ENCODE measurements at places on chromosomes 1 and 21.
A peak's percentile ranks its signal among the peaks of the same experiment; 100 is the strongest.

DNA sequence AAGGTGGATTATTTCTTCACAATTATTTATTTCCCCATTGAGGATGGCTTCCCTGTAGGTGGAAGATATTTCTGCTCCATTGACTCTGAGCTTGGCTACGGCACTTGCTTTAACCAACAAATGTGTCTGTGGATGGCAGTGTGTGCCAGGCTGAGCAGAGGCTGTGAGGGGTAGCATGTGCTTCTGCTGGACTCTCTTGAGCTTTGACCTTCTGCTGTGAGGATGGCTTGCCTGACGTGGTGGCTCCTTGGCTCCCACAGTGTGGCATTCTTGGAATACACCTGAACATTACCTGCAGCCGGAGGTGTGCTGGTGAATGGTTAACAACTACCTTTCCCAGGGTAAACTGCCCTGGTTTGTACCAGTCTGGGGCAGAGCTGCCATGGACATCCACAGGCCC is 46.8 kb downstream of the WDR3 start:
- no peak for DNase-seq

DNA sequence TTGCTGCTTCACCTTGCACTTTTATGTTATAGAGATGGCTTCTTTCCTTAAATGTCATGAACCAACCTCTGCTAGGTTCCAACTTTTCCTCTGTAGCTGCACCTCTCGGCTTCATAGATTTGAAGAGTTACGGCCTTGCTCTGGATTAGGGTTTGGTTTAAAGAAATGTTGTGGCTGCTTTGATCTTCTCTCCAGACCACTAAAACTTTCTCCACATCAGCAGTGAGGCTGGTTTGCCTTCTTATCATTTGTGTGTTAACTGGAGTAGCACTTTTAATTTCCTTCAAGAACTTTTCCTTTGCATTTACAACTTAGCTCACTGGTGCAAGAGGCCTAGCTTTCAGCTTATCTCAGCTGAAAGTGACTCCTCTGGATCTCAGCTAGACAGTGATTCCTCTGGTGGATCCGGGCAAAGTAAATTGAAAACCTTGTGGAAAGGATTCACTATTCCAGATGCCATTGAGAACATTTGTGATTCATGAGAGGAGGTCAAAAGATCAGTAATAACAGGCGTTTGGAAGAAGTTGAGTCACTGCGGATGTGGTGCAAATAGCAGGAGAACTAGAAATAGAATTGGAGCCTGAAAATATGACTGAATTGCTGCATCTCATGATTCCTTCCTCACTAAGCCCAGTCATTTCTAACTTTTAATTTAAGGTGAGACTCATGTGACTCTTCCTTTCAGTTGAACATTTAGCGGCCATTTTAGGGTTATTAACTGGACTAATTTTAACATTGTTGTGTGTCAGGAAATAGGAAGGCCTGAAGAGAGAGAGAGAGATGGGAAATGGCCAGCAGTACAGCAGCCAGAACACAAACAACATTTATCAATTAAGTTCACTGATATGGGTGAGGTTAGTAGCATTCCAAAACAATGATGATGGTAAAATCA is 16.2 kb upstream of the RGS1 start:
- peak; percentile 98 for DNase-seq

- no peak for DNase-seq
These were observed 52.1 kb downstream of the OBSCN start for GRCh38 chr1:228259951-228260350.

GRCh38 chr1:169214598-169214997 is 108.1 kb downstream of the ATP1B1 start:
- DNase-seq, result no peak

- DNase-seq, result no peak
These were observed 147.1 kb downstream of the ADSS2 start for GRCh38 chr1:244304656-244305055.

GRCh38 chr1:205477759-205478247 is 22.0 kb upstream of the BLACAT1 start:
- DNase-seq, result peak; percentile 44

- no peak for DNase-seq
These were observed 67.5 kb downstream of the DNTTIP2 start for GRCh38 chr1:93811326-93812065.

- DNase-seq, result no peak
These were observed 59.4 kb upstream of the LRRC8B start for GRCh38 chr1:89465201-89465600.

GRCh38 chr1:182610606-182611194 is 6.5 kb upstream of the RGS16 start:
- no peak for DNase-seq

- no peak for DNase-seq
These were observed 9.7 kb upstream of the PRDM15 start for GRCh38 chr21:41888749-41889376.

- no peak for DNase-seq
These were observed 220.1 kb downstream of the ST6GALNAC3 start for GRCh38 chr1:76294482-76295194.

- peak; percentile 80 for DNase-seq
These were observed 76.2 kb upstream of the KAZN start for GRCh38 chr1:14522077-14522925.

DNA sequence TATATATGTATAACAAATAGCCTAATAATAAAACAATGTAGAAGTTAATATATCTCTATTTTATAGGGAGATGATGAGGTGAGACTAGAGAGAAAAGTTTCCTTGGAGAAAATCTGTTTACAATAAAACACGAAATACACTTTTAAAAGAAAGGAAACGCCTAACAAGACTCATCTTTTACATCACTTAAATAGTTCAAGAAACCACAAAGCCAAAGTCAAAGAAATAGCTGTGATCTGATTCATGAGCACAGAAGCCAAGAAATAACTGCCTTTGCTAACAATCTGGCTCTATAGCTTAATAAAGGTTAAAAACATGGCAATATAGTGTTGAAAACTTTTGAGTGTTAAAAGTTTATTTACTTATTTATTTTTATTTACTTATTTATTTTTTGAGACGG is 61.5 kb downstream of the TOR3A start:
- DNase-seq, result peak; percentile 92

- peak; percentile 27 for DNase-seq
These were observed 273.5 kb downstream of the COL11A1 start for GRCh38 chr1:102834688-102835320.

DNA sequence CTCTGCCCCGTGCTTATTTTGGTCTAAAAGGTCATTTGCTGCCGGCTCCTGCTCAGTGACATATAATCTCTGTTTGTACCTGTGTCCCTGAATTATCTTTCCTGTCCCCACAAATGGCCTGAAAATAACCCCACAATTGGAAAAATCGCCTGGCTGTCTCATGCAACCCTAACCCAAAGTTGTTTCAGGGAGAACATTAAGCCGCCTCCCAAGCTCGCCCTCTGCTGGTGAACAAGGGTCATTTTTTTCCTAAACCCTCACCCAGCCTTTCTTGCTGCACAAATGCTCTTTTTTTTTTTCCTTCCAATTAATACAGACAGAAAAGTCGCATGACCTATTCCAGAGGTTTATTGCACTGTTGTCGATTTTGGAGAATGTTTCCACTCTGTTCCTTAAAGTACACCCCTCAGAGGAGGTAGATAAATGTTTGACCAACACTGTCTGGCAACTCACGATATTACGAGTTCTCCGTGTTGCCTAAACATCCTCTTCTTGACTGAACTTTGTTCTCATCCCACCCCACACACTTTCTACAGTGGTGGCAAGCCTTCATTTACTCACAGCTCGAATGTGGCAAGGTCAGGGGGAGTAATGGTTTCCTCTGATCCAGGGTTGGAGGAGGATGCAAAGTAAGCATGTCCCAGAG is 148.7 kb downstream of the ZZZ3 start:
- peak; percentile 59 for DNase-seq

DNA sequence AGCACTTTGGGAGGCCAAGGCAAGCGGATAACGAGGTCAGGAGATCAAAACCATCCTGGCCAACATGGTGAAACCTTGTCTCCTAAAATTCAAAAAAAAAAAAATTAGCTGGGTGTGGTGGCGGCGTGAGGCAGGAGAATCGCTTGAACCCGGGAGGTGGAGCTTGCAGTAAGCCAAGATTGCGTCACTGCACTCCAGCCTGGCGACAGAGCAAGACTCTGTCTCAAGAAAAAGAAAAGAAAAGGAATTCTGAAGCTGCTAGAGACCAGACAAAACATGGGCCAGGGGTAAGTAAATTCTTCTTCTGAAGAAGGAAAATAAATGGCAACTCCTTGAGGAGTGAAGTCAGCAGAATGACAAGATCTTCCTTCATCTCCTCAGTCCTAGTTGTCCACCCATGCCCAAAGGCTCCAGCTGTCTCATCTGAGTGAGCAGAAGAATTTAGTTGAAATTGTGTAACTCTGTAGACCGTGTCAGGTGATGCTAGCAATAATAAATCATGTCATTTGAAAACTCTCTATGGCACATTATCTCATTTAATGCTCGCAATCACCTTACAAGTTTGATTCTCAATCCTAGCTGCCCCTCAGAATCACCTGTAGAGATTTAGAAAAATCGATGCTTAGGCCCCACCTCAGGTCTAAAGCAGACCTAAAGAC is 14.3 kb downstream of the PDZK1 start:
- DNase-seq, result no peak

DNA sequence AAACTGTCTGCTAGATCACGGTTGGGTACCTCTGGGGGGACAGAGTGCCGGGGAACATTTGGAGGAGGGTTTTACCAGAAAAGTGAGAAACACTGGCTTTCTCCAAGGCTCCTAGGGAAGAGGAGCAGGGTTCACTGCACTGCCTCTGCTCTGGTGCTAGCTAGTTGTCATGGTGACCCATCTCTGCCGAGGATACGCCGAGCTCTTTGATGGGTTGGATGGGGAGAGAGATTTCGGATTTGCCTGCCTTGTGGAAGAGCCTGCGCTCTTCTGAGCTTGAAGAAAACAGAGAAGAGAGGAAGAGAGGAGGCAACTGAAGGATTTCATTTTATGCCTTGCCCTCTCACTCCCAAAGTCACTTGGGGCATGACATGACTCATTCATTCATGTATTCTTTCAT is 92.1 kb downstream of the NAV1 start:
- DNase-seq, result no peak

DNA sequence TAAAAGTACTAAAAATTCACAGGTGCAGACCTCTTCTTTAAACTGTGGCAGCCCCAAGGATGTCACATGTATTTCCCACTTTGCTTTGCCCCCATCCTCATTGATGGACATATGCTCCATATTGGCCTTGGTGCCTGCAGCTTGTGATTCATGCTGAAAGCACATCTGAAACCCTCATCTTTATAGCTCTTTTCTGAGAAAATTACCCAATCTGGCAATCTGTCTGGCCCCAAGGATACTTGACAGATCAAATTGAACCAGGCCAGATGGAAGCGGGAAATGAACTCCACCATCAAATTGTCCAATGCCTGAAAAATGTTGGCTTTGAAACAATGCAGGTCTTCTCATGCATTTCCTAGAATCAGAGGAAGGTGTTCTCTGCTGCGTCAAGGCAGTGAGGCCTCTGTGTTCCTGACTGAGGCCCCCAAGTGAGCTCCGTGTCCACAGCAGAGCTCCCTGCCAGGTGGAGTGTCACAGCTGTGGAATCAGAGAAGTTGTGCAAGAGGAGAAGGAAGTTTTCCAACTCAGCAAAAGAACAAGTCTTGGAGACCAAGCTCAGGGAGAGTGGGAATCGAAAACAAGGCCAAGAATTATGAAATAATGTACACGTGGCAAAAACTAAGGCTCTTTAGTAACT is 323.7 kb downstream of the PLPP3 start:
- peak; percentile 91 for DNase-seq

GRCh38 chr21:35324372-35325220 is 275.5 kb upstream of the RUNX1 start:
- peak; percentile 59 for DNase-seq

DNA sequence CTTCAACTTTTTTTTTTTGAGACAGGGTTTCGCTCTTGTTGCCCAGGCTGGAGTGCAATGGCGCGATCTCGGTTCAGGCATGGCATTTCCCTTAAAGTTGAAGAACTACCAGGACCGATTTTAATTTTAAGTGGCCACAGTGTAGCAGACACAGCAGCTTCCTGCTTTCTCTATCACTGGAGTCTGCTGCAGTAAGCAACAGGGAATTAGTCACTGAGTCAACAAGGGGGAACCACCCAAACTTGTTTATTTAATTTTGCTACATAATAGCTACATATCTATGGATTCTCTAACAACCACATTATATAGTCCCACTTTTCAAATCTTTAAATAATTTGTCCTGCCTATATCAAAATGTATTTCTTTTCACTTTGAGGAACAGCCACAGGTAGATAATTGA is 12.5 kb upstream of the TNNI3K start:
- DNase-seq, result peak; percentile 5

GRCh38 chr1:67646145-67647035 is 38.6 kb upstream of the GADD45A start:
- no peak for DNase-seq

DNA sequence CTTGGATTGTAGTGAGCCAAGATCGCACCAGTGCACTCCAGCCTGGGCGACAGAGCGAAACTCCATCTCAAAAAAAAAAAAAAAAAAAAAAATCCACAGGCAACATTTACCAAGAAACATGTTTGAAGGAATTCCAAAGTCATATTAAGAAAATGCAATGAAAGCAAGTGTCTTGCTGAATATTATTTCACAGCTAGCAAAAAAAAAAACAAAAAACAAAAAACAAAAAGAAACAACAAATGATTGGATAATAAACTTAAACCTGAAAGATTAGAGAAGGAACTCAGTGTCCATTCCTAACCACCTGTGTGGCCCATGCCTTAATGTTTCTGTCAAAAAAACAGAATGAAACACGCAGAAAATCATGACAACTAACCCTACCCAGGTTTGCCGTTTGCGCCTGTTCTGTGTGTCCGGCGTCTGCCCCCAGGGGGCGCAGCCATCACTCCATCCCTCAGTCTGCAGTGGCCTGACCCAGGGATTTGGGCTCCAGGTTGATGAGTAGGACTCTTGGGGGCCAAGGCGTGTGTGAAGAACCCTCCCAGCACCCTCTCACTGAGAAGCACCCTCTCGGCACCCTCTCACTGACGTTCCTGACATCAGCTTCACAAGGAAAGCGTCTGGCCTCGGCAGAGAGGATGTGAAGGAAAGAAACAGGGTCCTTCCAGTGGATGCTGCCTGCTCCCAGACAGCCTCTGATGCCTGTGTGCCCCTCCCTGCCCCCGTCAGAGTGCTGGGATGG is 19.2 kb upstream of the PTTG1IP start:
- DNase-seq, result no peak

DNA sequence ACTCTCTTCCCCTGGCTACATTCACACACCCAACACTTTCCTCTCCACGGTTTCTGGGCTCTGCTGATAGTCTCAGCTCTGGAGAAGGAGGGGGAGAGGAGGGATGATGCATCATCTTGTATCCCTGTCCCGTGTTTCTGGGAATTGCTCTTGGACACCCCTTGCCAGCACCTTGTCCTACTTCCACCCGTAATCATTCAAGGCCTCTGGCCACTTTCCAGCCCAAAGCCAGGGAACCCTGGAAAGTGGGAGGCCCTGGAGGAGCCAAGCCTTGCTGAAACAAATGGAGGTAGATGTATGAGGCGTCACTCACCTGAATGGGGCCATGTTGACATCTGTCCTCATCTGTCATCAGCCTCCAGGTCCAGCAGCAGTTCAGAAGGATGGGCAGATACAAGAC is 4.4 kb downstream of the PLEKHO1 start:
- DNase-seq, result no peak

DNA sequence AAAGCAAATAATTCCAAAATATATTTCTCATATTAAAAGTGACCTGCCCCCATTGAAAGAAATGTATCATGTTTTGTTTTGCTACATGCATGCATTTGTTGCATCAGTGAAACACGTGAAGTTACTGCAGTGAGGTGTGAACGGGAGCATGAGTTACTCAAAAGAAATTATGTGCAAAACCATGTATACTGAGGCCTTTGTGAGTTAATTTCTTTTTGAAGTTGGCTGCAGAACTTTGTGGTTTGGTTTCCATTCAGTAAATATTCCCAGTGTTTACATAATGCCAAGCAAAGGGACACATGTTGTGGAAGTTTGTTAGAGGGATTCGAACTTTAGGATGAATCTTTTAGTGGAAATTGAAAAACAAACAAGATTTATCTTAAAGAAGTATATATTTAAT is 619.4 kb upstream of the ADAMTS5 start:
- DNase-seq, result no peak
